ENCODE measurements at places on chromosomes 16 and 17. TPM values are rescaled to one million over a fixed set of nuclear protein-coding genes. Genes with fewer than 3 reads are reported as not detected.

The MAF gene
- total RNA-seq, result 38.5 TPM

The QPRT gene
- 22.0 TPM for total RNA-seq

The C17orf100 gene
- total RNA-seq, result 0.59 TPM

The BOLA2B gene
- total RNA-seq, result 84.6 TPM

The CNEP1R1 gene
- total RNA-seq, result 17.1 TPM

The CDH3 gene
- total RNA-seq, result 0.32 TPM

The LDHD gene
- 28.5 TPM for total RNA-seq

- no peak for DNase-seq
Observed at GRCh38 chr16:57253466-57253865, 8.4 kb downstream of the ARL2BP start.

GRCh38 chr16:53937161-53937880, 233.4 kb downstream of the FTO start:
- no peak for DNase-seq

DNA sequence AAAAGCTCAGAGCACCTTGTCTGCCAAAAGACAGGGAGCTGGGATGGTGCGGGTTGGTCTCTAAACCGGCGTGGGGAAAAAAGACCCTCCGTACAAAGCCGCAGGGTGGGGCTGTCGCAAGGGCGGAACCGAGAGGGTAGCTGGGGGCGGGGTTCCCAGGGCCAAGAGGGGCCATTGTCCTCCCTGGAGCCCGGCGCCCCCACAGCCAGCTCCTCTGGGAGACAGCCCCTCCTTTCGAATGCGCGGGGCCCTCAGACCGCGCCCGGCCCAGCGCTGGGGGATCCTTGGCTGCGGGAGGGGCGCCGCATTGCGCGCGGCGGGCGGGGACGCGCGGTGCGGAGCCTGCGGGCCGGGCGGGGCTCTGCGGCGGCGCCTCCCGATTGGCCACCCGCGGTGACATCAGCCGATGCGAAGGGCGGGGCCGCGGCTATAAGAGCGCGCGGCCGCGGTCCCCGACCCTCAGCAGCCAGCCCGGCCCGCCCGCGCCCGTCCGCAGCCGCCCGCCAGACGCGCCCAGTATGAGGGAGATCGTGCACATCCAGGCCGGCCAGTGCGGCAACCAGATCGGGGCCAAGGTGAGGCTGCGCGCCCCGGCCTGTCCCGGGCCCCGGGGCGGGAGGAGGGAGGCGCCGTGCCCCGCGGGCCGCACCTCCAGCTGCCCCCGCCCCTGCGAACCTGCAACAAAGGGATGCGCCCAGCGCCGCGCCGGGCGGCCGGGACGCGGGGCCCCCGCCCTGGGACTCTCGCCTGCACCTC, at the start of gene TUBB3:
Gene TUBB3, plus strand, starts transcription at position 459 of the 756 bp plus-strand sequence. Its CDS starts 60 bp downstream, at position 519.
- DNase-seq, result peak; percentile 88

- no peak for DNase-seq
Observed at GRCh38 chr17:37233036-37233435, 142.7 kb upstream of the C17orf78 start.

DNA sequence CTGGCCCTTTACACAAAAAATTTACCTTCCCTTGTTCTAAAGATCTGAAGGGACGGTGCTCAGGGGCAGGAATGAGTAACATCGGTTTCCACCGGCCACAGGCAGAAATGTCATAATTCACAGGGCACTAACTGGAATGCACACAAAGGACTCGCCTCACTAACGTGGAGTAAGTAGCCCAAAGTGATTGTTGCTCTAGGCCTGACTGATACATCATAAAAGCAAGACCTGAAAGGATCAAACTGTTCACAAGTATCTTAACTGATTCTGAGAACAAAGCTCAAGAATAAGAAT, 8.9 kb upstream of the TCF25 start:
- DNase-seq, result no peak

GRCh38 chr17:31918701-31919128, 17.2 kb upstream of the UTP6 start:
- no peak for DNase-seq

- DNase-seq, result no peak
Observed at GRCh38 chr16:69315486-69316311, 4.5 kb downstream of the VPS4A start.

DNA sequence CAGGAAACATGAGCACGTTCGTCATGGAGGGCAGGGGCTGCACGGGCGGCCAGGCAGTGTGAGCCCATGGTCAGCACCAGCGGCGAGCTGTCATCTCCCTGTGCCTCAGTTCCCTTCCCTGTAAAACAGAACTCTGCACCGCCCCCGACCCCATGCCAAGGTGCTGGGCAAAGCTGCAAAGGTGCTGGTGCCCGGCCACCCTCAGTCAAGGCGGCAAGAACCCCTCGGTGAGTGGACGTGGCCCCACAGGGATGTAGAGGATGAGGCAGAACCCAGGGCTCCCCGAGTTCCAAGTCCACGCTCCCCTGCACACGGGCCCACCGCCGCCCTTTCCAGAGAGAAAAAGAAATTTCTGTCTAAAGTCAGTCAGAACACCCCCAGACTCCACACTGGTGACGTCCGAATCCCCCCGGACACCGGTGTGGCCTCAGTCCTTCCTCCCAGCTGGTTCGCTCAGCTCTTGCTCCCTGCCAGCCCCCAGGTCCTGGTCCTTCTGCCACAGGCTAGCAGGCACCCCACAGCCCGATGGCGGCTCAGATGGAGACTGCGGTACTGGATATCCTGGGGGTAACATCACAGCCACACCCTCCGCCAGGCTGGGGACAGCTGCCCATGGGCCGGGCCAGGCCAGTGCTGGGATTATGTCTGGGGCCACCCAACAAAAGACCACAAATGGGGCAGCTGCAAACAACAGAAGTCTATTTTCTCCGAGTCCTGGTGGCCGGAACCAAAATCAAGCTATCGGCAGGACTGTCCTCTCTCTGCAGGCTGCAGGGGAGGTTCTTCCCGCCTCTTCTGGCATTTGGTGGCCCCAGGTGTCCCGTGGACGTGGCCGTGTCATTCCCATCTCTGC, 14.4 kb upstream of the BAHCC1 start:
- peak; percentile 13 for DNase-seq

GRCh38 chr17:20184977-20185619, 175.9 kb downstream of the SPECC1 start:
- no peak for DNase-seq

GRCh38 chr16:54026456-54026855, 260.1 kb downstream of the IRX3 start:
- no peak for DNase-seq

DNA sequence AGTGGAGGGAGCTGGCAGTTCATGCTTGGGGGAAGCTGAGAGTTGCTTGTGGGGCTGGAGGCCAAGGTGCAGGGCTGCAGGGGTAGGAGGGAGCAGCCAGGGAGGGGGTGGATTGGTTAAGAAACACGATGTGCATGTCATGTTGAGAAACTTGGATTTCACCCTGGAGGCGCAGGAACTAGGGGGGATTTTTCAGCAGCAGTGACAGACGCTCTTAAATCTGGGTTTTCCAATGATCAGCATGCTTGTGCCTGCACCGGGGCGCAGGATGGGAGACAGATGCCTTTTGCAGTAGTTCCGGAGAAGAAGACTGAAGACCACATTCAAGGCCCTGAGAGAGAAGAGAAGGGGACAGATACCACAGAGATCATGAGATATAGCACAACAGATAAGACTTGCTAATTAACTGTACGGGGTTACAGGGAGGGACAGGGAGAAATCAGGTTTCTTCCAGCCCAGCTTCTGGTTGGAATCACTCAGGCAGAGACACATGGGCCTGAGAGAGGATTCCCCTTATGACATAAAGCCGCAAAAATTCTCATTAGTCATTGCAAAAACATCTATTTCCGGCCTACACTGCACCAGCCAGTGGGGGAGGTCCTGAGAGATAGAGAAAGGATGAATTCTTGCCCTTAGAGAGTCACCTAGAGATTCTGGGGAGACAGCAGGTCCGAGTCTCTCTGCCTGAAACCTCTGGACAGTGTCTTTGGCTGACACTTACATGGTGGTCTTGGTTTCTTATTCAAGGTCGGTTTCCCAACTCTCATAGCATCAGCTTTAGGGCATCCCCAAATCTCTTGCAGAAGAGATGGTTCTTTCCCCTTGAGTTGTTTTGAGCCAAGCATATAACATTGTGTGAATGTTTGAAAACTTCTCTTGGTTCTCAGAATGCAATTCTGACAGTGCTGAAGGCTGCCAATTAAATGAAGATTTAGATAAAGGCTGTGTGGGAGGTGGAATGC, 27.1 kb downstream of the CDH13 start:
- DNase-seq, result no peak
